ENCODE measurements at places on chromosomes 13 and 19.

- DNase-seq: no peak
Observed at GRCh38 chr13:95734124-95734523, 57.2 kb downstream of the DNAJC3 start.

- no peak for DNase-seq
Observed at GRCh38 chr19:54457773-54458647, 5.6 kb downstream of the LENG9 start.

GRCh38 chr13:46605825-46606554, 53.0 kb downstream of the LRCH1 start:
- peak; percentile 86 for DNase-seq

DNA sequence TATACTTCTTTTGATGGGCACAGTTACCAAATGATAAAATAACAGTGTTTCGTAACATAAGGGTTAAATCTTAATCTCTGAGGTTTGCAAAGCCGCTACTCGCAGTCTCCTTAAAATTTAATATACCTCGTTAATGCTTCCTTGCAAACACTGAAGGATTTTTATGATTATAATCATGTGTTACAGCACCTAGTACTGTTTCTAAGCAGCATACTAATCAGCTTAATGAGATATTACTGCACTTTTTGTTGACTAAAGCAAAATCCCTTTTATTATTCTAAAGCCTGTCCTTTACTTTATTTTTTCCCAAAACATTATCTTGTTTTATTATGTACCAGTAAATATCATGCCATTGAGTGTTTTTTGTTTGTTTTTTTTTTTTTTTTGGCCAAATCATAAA, 70.5 kb downstream of the ZNF536 start:
- no peak for DNase-seq

GRCh38 chr13:114001331-114002008, 27.6 kb upstream of the C13orf46 start:
- no peak for DNase-seq

GRCh38 chr19:38389957-38390924, 1.7 kb downstream of the SPRED3 start:
- DNase-seq: no peak

DNA sequence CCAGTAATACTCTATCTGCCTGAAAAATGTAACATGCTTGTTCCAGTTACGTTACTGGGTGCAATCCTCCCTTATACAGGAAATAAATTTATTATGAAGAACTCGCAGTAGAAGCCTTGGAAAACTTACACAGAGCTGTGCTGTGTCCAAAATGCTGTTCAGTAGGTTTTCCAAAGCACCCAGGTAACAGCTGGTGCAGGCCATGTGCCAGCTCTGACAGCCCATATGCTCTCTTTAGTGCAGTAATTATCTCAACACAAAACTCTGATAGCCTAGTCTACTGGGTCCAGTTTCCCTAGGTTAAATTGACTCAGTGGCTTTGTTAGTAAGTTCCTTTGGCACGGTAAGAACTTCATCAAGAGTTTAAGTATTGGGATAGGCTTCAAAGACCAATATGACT, 120.7 kb upstream of the OBI1 start:
- no peak for DNase-seq

- DNase-seq: no peak
Observed at GRCh38 chr13:107845911-107846310, 369.4 kb downstream of the LIG4 start.

DNA sequence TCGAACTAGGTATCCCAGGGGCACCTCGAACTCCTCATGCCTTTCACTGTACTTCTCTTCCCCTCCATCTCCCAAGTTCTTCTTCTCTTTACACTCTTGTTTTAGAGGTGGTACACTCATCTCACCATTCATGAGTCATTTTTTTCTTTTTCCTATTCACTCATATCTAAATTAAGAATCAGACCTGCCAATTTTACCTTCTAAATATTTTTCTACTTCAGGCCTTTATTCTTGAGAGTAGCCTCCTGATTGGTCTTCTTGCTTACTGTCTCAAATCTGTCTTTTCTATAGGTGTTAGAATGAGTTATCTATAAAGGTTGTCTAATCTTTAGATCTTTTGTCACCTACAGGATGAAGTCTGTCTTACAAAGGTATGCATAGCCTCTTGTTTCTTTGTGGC, 20.7 kb downstream of the TDRD3 start:
- no peak for DNase-seq

DNA sequence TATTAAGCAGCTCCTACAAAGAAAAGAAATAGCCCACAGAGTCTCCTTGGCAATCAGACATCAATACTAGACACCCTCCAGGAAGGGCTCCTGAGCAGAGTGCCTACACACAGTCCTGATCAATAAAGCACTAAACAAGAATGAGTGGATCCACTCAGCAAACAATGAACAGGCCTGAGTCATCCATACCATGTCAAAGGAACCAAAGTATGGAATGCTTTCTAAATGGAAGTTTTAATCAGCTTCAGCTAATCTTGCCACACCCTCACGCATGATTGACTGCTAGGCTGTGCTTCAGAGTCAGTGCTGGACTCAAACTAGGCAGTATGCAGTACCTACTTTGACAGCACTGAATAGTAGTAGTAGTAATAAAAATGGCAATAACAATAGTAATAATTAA, 392.7 kb upstream of the HTR2A start:
- no peak for DNase-seq
